CD4-positive, alpha-beta T cell treated with Interleukin-17A for 1 hour (primary cell): ENCODE measurements at places on chromosomes 6 and 20.

DNA sequence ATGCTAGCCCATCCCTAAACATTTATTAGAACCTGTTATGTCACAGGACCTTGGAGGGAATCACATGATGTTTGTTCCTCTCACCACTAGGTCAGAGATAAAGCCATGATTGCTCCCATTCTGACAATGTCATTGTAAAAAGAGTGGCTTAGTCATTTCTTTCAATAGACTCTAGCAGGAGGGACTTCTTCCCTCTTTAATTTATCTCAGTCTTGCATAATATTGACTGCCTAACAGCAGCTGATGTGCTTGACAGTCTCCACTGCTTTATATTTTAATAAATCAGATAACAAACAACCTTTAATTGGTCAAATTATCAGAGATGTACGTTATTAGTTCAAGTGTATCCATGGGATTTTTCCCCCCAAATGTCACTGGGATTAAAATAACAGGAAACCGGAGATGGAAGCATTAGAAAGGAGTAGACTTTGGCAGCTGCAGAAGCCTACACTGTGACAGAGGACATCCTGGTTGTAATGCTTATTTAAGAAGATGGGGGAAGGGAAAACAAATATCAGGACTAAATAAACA is 39.6 kb downstream of the LAMA4 start:
- no peak for DNase-seq

DNA sequence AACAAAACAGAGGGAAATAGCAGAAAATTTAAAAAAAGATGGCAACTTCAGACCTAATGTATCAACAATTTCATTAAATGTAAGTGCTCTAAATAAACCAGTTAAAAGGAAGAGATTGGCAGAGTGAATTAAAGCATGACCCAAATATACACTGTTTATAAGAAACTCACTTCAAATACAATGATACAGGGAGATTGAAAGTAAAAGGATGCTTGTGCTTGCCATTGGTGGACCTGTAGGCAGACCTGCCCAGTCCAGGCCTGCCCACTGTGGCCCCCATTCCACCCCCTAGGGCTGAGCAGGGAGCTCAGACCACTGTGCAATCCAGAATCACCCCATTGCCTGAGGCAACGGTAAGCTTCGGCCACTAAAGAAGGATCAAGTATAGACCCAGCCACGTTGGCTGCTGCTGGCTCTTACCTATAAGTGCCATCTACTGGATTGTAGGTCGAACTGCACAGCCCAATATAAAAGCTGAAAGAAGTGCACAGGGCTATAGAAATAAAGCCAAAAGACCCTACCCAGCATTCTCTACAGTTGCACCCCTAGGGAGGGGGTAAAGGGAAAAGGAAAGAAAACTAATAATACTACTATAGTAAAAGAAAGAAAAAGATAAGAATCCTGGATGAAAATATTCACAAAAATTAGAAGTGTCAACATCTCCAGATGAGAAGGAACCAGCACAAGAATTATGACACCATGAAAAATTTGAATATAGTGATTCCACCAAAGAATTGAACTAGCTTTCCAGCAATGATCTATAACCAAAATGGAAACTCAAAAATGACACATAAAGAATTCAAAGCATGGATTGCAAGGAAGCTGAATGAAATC is 36.1 kb downstream of the PSMB1 start:
- peak; percentile 59 for DNase-seq

DNA sequence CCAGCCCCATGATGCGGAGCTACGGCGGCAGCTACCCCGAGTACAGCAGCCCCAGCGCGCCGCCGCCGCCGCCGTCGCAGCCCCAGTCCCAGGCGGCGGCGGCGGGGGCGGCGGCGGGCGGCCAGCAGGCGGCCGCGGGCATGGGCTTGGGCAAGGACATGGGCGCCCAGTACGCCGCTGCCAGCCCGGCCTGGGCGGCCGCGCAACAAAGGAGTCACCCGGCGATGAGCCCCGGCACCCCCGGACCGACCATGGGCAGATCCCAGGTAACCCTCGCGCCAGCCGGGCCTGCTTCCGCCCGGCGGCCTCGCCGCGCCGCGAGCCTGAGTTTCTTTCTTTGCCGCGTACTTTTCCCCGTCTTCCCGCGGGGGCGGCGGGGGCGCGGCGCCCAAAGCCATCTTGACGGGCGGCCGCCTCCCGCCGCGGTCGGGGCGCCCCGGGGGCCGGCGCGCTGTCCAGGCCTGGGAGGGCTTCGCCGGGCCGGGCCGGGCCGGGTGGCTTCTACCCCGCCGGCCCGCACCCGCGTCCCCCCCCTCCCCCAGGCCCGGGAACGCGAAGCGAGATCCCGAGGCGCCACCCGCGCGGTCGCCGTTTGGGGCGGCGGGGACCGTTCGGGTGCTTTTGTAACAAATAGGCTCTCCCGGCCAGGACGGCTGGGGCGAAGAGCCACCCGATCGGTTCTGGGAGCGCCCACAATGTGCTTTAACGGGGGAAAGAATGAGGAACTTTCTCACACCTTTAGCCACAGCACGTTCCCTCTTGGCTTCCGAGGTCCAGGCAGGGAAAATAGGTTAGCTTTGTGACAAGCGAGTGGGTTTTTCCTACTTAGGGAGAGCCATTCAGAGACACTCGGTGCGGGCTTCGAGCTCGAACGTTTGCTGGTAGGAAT is 2.3 kb downstream of the ARID1B start:
- DNase-seq: peak; percentile 42

- no peak for DNase-seq
These were observed 43.0 kb downstream of the EYA2 start for GRCh38 chr20:46937533-46938226.

- no peak for DNase-seq
These were observed 120.6 kb upstream of the TMEM181 start for GRCh38 chr6:158439255-158439654.

- DNase-seq: no peak
These were observed 157.9 kb downstream of the INSM1 start for GRCh38 chr20:20525756-20526155.

GRCh38 chr20:63693733-63694583 is 2.5 kb upstream of the TNFRSF6B start:
- no peak for DNase-seq

DNA sequence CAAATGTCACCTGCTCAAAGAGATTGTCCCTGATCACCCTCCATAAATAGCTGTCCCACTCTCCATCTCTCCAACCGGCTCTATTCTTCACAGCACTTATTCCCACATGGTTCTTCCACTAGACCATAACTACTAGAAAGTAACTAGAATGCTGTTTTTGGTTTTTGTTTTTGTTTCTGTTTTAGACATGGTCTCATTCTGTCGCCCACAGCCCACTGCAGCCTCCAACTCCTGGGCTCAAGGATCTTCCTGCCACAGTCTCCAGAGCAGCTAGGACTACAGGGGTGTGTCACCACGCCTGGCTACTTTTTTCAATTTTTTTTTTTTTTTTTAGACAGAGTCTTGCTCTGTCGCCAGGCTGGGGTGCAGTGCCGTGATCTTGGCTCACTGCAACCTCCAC is 12.2 kb downstream of the MMP24 start:
- DNase-seq: no peak

DNA sequence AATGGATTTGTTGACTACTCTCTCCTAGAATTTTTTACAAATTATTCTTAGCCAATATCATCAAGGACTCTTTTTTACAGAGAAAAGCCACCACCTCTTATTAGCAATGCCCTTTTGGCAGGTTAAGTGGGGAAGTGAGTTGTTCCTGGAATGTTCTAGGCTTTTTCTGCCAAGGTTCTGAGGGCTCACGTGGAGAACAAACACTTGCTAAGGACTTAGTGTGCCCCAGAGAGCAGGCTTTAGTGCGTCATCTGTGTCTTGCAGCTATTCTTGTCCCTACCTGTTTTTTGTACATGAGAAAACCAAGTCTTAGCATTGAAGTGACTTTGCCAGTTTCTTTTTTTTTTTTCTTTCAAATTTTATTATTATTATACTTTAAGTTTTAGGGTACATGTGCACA is 33.5 kb downstream of the CFAP61 start:
- DNase-seq: no peak

DNA sequence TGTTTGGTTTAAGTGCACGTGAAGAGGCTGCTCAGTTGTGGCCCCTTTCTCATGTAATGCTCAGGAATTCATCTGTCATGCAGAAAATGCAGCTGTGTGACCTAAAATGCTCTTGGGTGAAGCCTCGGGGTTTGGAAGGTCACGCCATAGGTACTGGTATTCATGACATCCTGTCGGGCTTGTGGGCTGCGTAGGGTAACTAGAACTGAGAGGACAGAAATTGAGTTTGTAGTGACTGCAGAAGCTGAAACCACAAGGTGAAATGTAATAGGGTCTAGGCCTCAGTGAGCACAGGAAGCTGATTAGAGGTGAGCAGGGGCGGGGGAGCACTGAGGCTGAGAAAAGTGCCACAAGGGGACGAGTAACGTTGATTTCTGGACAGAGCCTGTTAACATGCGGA is 128.8 kb downstream of the SOBP start:
- DNase-seq: peak; percentile 52
